Amygdala (tissue), 56 donors: ENCODE measurements at places on chromosomes 7 and 10.

DNA sequence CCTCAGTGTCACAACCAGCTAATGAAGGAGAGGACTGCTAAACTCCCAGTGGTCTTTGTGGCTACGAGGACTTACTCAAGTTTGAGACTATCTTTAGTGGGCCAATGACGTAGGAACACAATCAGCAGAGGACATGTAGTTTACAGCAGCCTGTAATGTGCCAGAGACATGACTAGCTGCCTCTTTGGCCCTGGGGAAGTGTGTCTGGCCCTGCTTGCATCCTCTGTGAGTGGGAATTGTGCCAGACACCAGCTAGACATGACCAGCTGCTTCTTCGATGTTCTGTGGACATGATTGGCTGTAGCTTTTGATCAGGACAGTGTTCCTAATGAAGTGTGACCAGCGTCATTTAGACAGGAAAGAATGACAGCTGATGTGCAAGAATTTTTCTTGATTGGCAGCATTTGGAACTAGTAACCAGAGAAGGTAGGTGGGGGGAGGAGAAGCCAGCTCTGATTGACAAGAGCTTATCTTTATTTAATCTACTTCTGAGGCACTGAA is 141.7 kb downstream of the AUTS2 start:
- DNase-seq = peak; percentile 25

DNA sequence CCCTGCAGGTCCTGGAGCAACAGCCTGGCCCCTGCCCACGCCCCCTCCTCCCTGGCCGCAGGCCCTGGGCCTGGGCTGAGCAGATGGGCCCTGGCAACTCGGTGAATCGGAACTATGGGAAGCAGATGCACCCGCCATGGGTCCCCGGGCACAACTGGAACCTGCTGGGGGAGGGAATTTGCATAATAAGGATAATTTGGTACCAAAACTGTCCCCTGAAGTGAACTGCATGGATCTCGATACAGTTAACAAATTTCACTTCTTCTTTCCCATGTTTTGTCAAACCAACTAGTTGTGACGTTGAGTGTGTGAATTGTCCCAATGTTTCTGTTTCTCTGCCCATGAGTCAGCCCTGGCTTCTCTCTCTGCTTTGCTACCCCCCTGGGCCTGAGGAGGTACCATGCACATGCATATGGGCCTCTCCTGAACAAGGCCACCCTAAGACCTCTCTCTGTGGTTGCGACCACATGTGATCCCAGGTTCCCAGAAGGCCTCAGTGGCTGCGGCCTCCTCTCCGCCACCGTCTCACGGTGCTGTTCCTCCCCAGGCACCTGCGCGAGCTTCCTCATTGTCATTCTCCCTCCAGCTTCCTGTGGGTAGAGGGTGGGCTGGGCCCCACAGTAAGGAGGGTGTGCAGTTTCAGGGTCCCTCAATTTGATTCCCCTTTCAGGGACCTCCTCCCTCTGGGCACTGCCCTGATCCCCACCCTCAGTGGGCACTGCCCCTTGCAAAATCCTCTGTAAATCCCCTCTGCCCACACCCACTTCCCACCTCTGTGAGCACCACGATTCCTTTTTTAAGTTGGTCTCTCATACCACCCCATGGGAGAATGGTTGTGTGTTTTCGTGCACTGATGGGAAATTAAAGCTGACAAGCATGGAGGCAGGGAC is 40.0 kb downstream of the FIGNL1 start:
- no peak for DNase-seq

- no peak for DNase-seq
Measured at GRCh38 chr7:21960922-21961321, 15.2 kb upstream of the CDCA7L start.

GRCh38 chr7:20532890-20533289 is 82.6 kb upstream of the ABCB5 start:
- no peak for DNase-seq

GRCh38 chr10:1134156-1134555 is 78.0 kb downstream of the WDR37 start:
- no peak for DNase-seq

DNA sequence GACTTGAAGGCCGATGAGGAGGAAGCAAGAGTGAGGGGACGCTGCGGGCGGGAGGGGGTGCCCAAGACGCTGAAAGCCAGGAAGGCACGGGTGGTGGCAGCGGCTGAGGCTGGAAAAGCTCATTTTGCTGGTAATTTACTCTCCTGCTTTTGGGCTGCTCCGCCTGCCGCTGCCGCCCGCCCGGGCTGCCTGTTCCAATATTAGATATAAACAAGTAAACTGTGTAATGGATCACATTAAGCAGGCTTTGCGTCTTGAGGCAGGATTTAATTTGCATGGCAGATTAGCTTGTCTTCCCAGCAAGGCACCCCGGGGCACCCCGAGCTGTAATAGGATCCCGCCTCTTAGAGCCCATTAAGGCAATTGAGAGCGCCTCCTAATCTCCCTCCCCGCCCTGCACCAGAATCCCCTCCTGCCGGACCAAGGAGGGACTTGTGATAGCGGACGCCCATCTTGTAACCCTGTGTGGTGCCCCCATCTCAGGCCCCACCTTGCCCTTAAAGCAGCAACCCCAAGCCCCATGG is 46.1 kb upstream of the SLF2 start:
- no peak for DNase-seq
